NCI-H146 (cell line): ENCODE measurements at places on chromosomes 6 and 20.
A peak's percentile ranks its signal among the peaks of the same experiment; 100 is the strongest.

DNA sequence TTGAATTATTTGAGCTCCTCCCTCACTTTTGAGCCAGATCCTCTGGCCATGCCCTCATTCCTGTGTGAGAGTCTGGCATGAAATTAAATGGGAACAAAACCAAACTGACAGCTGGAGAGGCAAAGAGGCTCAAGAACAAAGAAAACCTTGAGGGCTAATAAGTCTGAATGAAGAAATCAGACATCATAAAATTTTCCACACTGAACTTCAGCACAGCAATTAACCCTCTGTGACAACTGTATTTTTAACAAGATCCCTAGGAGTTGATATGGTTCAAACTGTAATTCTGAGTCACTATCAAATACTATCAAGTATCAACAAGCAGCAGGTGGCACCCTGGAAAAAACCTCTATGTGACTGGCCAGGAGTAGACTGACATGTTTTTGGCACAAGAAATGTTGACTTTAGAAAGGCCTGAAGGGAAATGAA is 109.4 kb upstream of the EMILIN3 start:
- peak; percentile 79 for DNase-seq

DNA sequence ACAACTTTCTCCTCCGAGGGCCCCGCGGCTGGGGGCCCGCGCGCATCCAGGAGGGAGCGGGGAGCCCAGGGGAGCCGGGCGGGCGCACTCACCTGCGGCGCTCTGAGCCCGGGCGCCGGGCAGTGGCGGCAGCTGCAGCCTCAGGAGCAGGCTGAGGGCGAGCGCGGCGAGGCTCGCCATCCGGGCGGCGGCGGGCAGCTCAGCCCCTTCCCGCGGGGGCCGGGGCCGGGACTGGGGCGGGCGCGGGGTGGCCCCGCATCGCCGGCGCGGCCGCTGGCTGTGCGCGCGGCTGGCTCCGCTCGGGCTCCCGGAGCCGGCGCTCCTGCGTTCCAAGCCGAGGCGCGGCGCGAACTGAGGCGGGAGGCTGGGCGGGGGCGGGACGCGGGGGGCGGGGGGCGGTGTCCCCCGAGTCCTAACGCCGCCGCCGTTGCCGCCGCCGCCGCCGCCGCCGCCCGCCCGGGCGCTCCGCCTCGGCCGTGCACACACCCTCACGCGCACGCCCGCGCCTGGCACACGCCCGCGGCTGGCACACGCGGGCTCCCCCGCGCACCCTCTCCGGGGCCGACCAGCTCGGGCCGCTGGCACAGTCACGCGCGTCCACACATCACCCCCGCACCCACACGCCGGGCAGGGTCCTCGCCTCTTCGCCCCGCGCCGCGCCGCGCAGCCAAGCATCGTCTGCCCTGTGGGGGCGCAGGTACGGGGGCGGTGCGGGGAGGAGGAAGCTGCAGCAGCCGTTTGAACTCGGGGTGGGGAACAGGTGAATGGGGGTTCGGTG is at the start of gene PTPRT:
PTPRT (minus strand) TSS at position 353 of the 778 bp plus-strand sequence; CDS start at position 180, 173 bp downstream.
- DNase-seq, result no peak

GRCh38 chr6:108200631-108201030 is 34.8 kb downstream of the NR2E1 start:
- no peak for DNase-seq

DNA sequence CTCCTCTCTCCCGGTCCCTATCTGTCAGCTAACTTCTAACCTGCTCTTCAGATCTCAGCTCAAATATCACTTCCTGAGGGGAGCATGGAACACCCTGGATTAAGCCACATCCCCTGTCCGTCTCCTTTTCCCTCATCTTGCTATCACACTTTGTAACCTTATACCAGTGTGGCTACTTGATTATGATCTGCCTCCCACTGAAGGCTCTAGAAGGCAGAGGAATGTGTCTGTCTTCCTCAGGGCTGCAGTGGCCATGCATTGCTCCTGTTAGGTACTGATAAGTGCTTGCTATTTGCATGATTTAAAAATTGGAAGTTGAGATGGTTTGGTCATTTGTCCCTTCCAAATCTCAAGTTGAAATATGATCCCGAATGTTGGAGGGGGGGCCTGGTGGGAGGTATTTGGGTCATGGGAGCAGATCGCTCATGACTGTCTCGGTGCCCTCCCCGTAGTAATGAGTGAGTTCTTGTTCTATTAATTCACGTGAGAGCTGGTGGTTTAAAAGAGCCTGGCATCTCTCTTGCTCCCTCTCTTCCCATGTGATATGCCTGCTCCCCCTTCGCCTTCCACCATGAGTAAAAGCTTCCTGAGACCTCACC is 71.4 kb downstream of the PLCB4 start:
- no peak for DNase-seq
